ENCODE measurements at places on chromosomes 1 and 21. TPM values are rescaled to one million over a fixed set of nuclear protein-coding genes. Genes with fewer than 3 reads are reported as not detected.

The PAFAH2 gene
- 20.2 TPM for total RNA-seq

The PKLR gene
- total RNA-seq = 1.0 TPM

The FBLIM1 gene
- total RNA-seq = 46.5 TPM

The ARHGAP30 gene
- total RNA-seq = 2.1 TPM

The PTAFR gene
- total RNA-seq = 2.0 TPM

The ZBED6 gene
- total RNA-seq = 22.9 TPM

The PIAS3 gene
- total RNA-seq = 30.7 TPM

The CELA2A gene
- not detected for total RNA-seq

The PEAR1 gene
- 13.7 TPM for total RNA-seq

The CAPN9 gene
- total RNA-seq = 0.33 TPM

The TCEANC2 gene
- total RNA-seq = 7.1 TPM

The DISP3 gene
- total RNA-seq = 30.2 TPM

The CCDC30 gene
- total RNA-seq = 8.5 TPM

The SH2D1B gene
- 0.33 TPM for total RNA-seq

The DNAI4 gene
- total RNA-seq = 18.5 TPM

The TBX15 gene
- total RNA-seq = 18.6 TPM

The NHLH1 gene
- total RNA-seq = 2.7 TPM

The NBPF6 gene
- not detected for total RNA-seq

The URB1 gene
- total RNA-seq = 17.9 TPM

The ERICH3 gene
- 3.4 TPM for total RNA-seq

The HPCAL4 gene
- total RNA-seq = 5.7 TPM
